ENCODE measurements at places on chromosomes 2 and 18. TPM values are rescaled to one million over a fixed set of nuclear protein-coding genes. Genes with fewer than 3 reads are reported as not detected.

- DNase-seq = no peak
These were observed 119.8 kb upstream of the SMAD7 start for GRCh38 chr18:49070552-49070951.

Gene TMEM18
- 15.5 TPM for total RNA-seq

DNA sequence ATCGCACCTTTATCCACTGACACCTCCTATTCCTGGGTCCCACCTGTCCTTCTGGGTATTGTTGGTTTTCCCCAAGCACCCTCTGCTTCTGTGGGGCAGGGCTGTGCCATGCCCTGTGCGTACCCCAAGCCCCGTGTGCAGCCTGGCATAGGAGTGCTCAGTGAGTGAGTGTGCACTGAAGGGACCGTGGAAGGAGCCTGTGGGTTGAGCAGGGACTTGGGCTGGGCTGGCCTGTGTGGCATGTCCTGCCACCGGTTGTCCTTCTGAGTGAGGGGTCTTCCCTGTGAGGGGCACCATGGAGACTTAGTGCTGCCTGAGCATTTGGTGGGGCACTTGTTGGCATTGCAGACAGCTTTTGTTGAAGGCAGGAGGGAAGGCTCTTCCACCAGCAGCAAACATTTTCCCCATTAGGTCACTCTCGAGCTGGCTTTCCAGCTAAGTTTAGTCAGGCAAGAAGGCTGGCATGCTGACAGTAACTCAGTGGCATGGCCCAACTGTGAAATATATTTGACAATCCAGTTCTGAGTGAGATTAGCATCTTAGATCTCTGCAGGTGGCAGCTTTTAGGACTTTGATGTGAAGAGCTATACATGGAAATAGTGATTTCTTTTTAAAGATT lies 64.7 kb downstream of the LPIN1 start:
- no peak for DNase-seq

GRCh38 chr18:58247363-58247834 lies 203.4 kb downstream of the NEDD4L start:
- no peak for DNase-seq

DNA sequence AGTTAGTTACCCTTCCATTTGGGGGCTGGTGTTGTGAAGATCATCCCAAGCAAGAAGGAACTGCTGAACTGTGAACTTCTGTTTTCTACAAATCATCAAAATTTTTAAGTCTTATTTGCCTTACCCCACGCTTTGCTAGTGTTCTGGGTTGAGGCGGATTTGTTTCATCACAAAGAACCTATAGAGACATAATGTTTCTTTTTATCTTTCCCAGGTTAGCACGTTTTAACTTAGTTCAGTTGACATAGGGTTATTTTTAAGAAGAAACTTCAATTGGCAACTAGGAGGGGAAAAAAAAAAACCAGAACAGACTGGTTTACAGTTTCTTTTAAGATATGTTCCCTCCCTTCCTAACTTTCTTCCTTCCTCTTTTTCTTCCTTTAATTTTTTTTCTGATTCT lies 31.1 kb upstream of the CERS6 start:
- DNase-seq = no peak

DNA sequence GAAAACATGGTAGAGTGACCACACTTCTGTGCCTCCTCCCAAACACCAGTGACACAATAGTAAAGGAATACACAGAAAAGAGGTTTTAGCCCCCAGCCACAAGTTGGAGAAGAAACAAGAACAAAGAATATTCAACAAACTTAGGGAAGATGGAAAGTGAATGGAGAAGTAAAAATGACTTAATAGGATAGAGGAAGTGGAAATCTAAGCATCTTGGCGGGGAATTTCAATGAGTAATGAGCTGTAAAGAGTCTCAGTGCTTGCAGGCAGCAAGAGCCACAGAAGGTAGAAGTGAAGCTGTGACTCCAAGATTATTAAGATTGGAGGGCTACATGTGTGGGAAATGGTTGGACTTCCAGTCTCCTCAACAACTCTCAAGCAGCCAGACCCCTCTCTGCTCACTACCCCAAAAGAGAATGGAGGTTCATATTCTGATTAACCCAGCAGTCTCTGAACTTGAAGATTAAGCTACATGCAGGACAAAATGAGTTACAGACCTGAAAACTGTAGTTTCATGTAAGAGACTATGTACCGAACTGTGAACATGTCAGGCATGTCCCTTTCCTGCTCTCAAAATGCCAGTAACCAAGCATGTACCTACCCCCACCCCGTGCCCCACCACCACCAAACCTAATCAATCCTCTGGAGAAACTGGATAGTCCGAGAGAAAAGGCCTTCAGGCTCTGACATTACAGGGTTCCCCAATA lies 16.9 kb upstream of the HNRNPLL start:
- DNase-seq = no peak

DNA sequence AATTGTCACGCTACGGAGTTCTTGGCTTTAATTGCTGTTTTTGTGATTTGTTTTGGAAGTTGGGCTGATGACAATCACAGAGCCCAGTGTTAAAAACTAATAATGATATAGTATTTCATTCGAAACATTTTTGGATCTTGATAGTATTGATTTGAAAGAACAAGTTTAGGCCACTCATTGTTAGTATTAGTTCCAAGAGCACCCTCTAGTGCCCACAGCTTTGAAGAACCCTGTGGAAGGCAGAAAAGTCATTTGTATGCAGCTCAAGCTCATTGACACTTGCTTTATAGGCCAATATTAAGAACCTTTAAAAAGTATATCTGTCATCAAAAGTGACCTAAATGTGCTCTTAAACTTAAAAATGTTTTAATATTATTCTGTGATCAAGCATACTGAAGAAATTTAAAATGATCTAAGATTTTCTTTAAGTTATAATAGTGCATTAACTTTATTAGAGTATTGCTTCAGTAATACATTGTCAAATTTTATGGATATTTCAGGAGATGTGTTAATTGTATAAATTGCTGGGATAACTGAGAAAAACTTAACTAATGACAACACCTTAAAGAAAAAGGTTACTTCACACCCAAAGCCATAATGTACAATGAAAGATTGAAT lies 191.0 kb downstream of the GRB14 start:
- no peak for DNase-seq

DNA sequence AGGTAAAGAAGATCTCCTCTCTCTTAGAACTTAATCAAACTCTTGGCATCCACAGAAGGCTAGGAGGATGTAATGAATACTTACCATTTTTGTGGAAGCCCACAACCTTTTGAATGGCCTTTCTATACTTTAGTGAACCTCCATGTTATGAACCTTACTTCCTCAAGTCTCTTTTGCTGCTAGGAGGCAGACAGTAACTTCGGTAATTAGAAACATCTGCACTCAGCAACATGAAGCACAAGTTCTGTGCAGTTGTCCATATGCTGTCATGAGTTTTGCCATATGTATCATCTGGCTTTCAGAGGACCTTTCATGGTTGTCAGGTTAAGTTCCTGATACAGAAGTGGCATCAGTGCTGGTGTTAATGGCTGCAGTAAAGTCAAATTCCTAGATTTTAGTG lies 50.4 kb downstream of the PDK1 start:
- no peak for DNase-seq

Gene GNAL
- 19.4 TPM for total RNA-seq

Gene LGALSL
- total RNA-seq = 10.0 TPM

GRCh38 chr2:134227666-134228065 lies 26.2 kb upstream of the MGAT5 start:
- no peak for DNase-seq

DNA sequence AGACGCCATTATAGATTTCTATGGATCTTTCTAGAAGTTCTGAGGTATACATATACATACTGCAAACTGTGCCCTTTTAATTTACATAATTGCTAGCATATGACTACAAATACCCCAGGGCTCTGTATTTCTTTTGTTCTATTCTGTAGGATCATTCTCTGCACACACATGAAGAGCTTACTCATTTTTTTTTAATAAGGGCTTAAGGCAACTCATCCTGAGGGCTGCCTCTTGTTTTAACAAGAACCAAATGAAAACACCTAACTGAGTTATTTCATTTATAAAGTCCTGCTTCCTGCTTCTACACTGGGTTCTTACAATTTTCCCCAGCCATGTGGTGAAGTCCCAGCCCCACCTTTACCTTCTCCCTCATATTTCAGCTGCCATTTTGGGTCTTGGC lies 390.5 kb downstream of the IRS1 start:
- no peak for DNase-seq

- no peak for DNase-seq
These were observed 329.7 kb downstream of the FSIP2 start for GRCh38 chr2:186068139-186068801.

GRCh38 chr2:168521053-168521741 lies 65.1 kb downstream of the CERS6 start:
- no peak for DNase-seq
